ENCODE measurements at places on chromosomes 3 and 15.

DNA sequence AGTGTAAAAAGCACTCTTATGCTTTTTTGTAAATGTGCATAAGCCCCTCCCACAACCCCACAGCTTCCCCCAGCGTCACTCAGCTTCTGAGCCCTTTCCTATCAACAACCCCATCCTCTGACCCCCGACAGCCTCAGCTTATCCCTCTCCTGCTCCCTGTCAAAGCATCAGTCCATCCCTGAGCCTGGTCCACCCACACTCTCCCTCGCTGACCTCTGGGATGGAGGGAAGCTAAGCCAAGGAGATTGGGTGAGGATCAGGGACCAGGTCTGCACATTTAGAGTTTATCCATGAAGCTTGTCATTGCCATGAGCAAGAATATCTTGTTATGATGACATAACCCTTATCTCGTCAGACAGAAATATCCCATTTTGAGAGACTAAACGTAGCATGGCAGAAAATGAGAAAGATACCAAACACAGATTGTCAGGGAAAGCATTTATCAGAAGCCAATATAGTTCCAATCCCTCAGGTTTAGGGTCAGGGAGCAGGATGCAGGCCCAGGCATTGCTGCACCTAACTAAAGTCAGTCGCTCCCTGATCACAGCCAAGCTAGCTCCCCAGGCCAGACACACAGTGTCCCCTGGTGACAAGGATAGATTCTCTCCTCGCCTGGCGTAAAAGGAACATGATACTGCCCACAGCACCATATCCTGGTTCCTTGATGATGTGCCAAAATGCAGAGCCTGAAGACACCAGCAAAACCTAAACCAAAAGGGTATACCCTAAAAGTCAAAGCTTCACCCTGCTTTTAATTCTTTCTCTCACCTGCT lies 66.9 kb downstream of the DCLK3 start:
- DNase-seq: no peak

DNA sequence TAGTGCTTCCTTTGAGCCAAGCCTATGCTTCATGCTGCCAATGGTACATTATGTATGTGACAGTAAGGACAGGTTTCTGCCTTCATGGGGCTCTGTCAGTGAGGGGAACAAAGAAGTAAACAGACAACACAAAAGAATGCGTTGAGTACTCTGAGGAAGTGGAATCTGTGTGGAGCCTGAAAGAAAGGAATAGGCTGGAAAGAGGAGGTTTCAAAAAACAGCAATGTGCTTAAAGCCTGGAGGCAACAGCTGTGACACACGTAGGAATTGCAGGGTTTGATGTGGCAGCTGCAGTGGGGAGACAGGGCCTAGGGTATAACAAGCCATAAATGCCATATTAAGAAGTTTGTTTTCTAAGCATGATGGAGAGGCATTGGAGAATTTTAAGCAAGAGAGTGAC lies 316.7 kb downstream of the CLSTN2 start:
- no peak for DNase-seq

GRCh38 chr15:87365186-87365585 lies 891.4 kb downstream of the NTRK3 start:
- DNase-seq: no peak

GRCh38 chr3:15460891-15461531 lies 33.6 kb downstream of the EAF1 start:
- no peak for DNase-seq

DNA sequence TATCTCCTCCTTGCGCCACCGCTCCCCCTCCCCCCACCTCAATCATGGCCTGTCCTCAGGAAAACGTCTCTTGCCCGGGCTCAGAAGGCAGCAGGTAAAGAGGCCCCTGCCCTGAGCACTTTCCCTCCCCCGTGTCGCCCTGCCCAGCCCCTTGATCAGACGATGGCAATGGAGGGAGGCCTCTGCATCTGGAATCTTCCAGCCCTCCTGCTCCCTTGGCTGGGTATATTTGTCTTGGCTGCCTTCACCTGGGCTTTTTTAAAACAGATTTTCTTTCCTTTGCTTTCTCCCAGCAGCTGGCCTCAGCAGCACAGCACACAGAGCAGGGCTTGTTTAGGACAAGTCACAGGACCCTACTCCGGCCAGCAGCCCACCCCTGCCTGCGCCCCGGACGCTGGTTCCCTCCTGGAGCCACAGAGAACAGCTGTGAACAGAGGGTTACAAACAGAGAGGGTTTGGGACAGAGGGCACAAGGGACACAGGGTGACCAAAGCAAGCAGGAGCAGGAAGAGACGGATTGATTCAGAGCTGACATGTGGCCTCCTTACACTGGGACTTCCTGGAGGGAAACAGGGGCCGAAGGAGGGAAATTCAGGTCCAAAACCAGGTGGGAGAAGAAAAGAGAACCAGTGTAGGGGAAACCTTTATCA lies 78.7 kb downstream of the ISG20 start:
- DNase-seq: no peak
